T-helper 17 cell (primary cell): ENCODE measurements at places on chromosomes 13 and 19. TPM values are rescaled to one million over a fixed set of nuclear protein-coding genes. Genes with fewer than 3 reads are reported as not detected.
A peak's percentile ranks its signal among the peaks of the same experiment; 100 is the strongest.

DNA sequence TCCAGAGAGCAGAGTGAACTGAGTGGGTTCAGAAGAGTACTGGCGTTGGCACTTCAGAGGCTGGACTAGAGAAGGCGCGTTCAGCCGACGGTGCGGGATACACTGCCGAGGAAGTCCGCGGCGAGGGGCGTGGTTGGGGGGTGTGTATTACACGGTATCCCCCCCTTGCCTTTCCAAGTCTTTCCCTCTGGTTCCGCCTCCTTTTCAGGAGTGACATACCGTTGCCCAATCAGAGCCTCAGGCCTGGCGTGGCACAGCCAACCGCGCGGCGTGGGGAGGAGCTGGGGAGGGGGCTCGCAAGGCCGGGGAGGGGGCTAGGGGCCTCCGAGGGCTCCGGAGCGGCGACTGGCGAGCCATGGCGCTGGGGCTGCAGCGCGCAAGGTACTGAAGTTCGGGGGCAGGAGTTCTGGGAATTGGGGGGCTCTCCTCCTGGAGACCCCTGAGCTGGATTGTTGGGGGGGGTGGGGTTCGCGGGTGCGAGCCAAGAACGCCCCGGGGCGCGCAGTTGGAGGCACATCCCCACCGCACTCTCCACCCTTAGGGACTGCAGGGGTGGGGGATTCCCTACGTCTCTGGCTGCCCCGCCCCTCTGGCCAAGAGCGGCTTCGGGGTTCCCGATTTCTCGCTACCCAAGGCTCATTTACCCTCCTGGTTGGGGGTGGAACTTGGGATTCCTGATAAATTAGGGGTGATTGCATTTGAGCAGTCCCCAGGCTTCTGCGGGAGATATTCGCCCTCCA is at the start of gene HIF3A:
TSS of gene HIF3A (plus strand) at position 321 of the 740 bp plus-strand sequence. CDS start at position 356, 35 bp downstream.
- peaks cover 2% of the 10 kb centered on the region for H3K36me3 ChIP-seq
- no peak within 1 kb of the TSS for H3K27ac ChIP-seq
- no peak for DNase-seq
- H3K4me1 ChIP-seq, result no peaks in the 10 kb centered on the region

- peak overlapping the region; percentile 41 for H3K4me3 ChIP-seq
- H3K4me1 ChIP-seq, result peaks cover 42% of the 10 kb centered on the region
- peak overlapping the region; percentile 96 for H3K27ac ChIP-seq
- DNase-seq, result no peak
Observed at GRCh38 chr19:803686-804418, 6.6 kb downstream of the PTBP1 start.

ZNF442 gene
- 0.97 TPM for total RNA-seq

ZNF534 gene
- 0.29 TPM for total RNA-seq

KCNRG gene
- total RNA-seq, result 0.60 TPM

DNA sequence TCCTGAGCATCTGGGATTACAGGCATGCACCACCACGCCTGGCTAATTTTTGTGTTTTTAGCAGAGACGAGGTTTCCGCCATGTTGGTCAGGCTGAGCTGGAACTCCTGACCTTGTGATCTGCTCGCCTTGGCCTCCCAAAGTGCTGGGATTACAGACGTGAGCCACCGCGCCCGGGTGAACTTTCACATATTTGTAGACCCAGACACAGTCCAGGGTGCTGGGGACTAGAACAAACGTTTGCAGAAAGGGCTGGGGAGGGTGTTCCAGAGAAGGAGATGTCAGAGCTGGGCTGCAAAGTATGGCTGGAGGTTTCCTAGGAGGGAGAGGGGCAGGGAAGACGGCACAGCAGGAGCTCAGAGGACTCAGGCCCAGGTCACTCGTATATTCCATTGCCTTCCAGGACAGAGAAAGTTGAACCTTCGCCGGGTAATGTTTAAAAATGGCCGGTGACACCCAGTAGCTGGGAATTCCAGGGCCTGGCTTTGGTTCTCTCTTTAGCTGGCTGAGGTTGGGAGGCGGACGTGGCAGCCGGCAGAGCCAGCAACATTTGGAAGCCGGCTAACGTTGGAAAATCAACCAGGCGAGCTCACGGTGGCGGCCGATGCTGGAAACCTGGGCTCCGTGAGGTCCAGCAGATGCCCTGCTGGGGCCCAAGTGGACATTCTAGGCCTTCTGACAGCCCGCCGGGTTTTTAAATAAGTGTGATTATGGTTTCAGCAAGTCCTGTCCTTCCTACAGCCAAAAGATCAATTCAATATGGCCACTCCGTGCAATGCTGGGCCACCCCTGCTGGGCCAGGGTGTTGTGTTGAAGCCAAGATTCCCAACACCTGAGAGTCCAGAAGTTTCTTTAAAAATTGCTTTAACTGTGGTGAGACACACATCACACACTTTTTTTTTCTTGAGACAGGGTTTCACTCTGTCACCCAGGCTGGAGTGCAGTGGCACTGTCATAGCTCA is 41.5 kb downstream of the NFIC start:
- H3K4me1 ChIP-seq, result peaks cover 9% of the 10 kb centered on the region
- DNase-seq, result no peak
- H3K36me3 ChIP-seq, result no peaks in the 10 kb centered on the region
- no peak overlapping the region for H3K27ac ChIP-seq
